Ascending aorta (tissue), 2 donors: ENCODE measurements at places on chromosomes 7 and 10. TPM values are rescaled to one million over a fixed set of nuclear protein-coding genes. Genes with fewer than 3 reads are reported as not detected.

- no peak for DNase-seq
Observed at GRCh38 chr7:132030883-132031282, 474.5 kb upstream of the PODXL start.

GRCh38 chr10:103843854-103844570 is 11.4 kb downstream of the SH3PXD2A start:
- peak; percentile 82 for DNase-seq

DNA sequence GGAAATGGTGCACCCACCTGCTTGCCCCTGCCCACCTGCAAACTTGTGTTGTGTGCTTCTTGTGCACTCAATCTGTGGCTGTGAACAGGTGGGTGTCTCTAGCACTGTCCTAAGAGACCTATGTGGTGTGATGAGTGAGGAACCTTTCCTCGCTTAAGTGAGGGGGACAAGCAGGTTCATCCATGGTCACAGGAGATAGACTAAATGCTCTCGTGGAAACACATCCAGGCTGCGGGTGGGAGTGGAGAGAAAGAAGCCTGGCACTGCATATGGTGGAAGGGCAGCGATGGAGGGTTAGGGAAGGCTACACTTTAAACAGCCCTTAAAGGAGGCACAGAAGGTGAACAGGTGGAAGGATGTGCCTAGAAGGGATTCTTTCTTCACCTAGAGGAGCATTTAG is 330.9 kb downstream of the CXCL12 start:
- DNase-seq: no peak

GRCh38 chr10:85548034-85548433 is 818.6 kb downstream of the GRID1 start:
- no peak for DNase-seq

DNA sequence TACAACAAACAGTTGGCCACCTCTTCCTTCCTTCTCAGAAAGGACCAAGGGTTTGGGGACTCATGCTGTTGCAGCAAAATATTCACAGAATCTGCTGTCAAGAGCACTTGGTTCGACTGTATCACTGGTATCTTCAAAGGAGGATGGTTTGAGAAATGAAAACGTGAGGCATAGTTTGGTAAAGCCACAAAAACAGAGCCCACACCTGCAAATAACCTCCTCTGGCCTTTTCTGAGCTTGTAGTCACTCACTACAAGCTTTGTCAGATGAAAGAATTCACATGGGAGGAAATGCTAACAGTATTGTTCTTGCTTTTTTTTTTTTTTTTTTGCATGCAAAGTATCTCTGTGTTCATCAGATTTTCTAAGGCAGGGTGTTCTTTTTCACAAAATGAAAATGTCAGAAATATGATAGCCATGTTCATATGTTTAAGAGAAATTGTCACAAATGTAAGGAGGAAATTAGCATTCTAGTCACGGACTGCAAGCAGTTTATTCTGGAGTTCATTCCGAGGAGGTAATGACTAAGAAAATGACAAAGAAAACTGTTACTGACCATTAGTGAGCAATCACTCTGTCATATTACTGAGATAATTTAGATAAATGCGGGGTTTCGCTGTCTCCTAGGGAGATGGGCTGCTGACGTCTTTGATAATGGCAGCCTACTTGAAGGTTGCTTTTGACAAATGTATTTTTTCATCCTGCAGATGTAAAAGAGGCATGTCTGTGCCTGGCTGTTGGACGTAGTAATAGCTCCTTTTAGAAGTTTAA is 117.8 kb upstream of the MYO3A start:
- no peak for DNase-seq

GRCh38 chr7:44396496-44396895 is 71.1 kb upstream of the CAMK2B start:
- no peak for DNase-seq

CYP3A5 gene
- 0.43 TPM for total RNA-seq

- no peak for DNase-seq
Observed at GRCh38 chr10:7192831-7193361, 217.9 kb downstream of the SFMBT2 start.

DNA sequence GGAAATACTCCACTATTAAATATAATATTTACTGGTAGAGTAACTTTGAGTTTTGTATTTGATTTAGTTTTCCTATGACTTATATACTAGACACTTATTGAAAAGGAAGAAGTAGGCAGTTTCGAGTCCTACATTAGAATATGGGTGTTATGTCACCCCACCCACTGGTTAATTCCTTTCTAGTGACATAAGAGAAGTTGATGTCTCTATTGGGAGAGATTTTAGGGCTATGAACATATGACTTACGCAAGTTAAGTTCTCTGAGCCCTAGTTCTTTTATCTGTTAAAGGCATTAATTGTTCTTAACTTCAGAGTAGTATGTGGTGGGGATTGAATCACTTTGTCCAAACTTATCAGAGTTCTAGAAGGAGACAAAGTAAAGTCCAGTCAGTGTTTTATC is 30.5 kb downstream of the CPED1 start:
- DNase-seq: no peak

DNA sequence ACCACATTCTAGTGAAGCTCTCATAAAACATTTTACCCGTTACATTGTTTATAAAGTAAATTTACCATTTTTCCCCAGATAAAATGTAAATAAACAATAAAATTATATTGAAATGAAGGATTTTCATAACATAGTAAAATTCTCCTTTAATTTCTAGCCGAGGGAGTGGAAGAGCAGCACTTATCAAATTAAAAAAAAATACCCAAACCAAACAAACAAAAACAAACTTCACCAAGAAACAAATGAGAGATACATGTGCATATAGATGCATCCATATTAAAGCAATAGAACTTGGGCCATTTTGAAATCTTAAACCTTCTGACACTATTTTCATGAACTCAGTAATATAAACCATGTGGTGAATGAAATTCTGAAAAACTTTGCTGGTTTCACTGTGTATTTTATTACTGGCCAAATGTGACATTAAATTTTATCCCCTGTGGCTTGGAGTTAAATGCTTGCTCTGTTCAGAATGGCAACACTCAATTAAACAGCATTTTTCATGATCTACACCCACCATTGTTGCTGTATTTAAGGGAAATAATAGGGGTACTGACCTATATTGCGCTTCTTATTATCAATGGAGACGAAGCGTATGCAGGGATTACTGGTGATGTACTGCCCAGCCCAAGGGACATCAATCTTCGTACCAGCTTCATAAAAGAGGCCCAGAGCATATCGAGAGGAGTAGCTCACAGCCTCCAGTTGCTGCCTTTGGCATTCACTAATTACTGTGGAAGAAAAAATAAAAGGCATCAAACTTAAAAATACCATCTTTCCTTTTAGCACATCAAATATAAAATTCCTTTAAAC is 220.9 kb downstream of the RNLS start:
- no peak for DNase-seq

OR13A1 gene
- total RNA-seq: not detected

GRCh38 chr7:136956671-136957070 is 88.2 kb downstream of the CHRM2 start:
- no peak for DNase-seq

DNA sequence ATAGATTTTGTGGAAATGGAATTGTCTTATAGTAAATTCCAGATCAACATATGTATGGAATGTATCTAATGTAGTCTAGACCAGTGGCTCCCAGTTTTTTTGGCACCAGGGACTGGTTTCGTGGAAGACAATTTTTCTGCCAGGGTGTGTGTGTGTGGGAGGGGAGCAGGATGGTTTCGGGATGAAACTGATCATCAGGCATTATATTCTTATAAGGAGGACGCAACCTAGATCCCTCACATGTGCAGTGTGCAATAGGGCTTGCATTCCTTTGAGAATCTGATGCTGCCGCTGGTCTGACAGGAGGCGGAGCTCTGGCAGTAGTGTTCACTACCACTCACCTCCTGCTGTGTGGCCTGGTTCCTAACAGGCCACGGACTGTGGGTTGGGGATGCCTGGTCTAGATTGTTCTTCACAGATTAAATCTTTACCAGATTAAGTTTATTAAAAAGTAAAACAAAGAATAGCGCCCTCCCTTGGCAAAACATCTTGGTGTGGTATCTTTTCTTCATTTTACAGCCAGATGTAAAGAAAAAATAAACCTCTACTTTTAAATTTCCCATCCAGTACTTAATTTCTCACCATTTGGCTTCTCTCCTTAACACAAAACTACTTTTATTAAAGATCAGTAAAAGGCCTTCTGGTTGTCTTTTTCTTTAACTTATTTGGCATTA is 48.4 kb downstream of the SEPTIN7 start:
- DNase-seq: no peak

- peak; percentile 22 for DNase-seq
Observed at GRCh38 chr7:134502463-134503371, 24.6 kb upstream of the AKR1B10 start.

- DNase-seq: no peak
Observed at GRCh38 chr7:155979566-155979965, 167.3 kb upstream of the SHH start.

- no peak for DNase-seq
Observed at GRCh38 chr7:83613232-83613631, 35.7 kb downstream of the SEMA3E start.

ENTPD1 gene
- 41.6 TPM for total RNA-seq

UCN3 gene
- total RNA-seq: not detected

RNF148 gene
- 1.5 TPM for total RNA-seq

RBP3 gene
- total RNA-seq: not detected

PHYHIPL gene
- total RNA-seq: not detected

DNA sequence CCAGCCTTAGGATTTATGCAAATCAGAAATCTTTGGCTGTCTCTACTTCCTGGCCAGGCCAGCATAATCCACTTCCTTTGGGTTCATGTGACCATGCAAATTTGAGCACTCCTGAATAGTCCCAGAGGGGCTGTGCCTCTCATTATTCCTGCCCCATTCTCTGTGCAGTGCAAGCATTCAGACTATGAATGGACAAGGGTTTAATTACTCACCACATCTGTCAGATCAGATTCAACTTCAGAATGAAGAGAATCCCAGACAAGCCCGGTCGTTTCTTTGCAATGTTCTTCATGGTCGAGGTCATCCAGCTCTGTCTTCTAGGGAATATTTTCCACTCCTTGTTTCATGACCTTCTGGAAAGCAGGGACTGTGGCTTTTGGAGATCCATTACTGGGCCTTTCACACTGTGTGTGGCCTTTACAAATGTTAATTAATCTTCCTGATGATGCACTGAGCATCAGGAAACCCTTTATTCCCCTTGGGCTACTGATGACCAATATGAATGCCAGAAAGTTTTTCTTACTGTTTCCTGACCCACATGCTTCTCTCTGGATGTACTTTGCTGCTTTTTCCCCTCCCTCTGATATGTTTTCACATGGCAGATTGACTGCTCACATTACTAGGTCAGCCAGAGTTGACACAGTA is 217.6 kb upstream of the TCF7L2 start:
- no peak for DNase-seq

DNA sequence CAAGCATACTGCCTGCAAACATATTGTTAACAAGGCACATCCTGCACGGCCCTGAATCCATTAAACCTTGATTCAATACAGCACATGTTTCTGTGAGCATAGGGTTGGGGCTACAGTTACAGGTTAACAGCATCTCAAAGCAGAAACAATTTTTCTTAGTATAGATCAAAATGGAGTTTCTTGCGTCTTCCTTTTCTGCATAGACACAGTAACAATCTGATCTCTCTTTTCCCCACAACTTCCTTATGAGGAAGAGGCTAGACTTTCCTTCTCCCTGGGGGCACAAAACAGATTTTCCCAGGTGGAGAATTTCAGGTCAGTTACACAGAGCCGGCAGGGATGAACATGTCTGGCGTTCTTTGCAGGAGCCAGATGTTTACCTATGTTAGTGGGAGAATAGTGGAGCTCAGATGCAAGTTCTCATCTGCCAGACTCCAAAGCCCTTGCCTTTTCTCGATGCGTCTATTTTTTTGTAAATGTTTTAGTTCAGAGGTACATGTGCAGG is 37.5 kb upstream of the PFKFB3 start:
- no peak for DNase-seq

DNA sequence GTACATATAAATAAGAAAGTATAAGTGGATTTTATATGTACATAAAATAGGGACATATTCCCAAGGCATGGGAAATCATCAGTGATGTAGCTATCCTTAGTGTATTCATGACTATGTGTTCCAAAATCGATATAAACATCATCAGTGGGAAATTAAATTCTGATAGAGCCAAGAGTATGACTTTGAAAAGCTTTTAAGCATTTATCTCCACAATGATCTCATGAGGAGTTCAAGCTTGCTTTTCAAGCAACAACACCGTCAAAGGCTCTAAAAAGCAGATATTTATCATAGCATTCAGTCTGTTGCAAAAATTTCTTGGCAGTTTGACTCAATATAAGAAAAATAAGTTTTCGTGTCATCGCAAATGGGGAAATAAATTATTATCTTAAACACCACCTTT is 14.5 kb upstream of the NEBL start:
- no peak for DNase-seq

DNA sequence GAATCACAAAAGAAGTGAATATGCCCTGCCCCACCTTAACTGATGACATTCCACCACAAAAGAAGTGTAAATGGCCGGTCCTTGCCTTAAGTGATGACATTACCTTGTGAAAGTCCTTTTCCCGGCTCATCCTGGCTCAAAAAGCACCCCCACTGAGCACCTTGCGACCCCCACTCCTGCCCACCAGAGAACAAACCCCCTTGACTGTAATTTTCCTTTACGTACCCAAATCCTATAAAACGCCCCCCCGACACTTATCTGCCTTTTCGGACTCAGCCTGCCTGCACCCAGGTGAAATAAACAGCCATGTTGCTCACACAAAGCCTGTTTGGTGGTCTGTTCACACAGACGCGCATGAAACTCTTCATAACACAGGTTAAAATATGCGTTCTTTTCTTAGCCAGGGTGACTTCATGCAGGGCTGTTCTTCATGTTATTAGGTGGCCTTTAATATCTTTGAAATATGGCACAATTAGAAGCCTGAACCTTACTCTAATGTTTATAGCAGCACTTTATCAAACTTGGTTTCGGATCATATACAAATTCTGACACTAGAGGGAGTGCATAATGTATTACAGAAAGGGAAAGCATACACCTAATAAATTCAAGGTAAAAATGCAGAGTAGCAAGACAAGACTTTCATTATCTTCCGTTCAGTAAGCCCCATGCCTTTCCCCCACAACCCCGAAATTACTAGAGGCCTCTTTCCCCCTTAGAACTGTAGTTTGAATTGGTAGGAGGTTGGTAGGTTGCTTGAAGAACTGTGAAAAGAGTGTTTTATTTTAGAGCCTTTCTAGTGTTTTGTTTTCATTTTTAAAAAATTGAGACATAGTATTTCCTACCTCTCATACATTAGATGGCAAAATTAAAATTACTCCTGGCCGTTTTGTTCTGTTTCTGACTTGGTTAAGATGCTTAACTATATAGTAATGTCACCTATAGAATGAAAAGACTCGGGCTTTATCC is 117.9 kb downstream of the NPY start:
- DNase-seq: no peak

PNLIP gene
- total RNA-seq: not detected
